NCI-H1048 (cell line): ENCODE measurements at places on chromosomes 2 and 18.

GRCh38 chr18:30439174-30439573, 603.4 kb downstream of the DSC3 start:
- DNase-seq = no peak

DNA sequence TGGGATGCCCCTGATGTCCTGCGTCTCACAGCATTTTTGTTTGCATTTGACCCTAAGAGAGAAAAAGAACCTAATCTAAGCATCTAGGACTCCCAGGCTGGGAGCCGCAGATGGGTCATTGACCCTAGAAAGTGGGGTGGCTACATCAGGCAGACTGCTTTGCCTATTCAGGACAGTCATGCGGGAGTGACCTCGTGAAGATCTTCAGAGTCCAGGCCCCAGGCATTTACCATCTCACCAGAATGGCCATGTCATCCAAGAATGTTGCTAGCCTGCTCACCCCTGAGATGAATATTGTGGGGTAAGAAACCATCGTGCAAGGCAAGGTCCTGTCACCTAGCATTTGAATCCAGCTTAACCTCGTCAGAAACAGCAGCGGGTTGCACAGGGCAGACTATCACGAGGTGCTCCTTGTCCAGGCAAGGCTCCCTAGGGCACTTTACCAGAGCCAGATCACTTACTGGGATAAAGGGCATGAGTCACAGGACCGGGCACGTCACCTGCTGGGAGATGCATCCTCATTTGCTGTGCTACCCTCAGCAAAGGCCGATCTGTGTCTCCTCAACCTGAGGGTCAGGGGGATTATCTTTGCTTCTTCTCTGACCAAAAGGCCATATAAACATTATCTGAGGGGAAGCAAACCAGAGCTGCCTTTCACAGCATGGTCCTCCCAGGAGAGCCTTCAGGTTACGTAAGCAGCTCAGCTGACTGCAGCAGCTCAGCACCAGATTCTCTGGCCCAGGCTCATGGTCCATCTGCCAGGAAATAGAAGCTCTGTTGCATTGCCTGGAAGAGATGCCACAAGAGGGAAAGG, 162.3 kb downstream of the ACKR3 start:
- no peak for DNase-seq

GRCh38 chr18:677951-678381, 20.5 kb downstream of the TYMS start:
- no peak for DNase-seq

DNA sequence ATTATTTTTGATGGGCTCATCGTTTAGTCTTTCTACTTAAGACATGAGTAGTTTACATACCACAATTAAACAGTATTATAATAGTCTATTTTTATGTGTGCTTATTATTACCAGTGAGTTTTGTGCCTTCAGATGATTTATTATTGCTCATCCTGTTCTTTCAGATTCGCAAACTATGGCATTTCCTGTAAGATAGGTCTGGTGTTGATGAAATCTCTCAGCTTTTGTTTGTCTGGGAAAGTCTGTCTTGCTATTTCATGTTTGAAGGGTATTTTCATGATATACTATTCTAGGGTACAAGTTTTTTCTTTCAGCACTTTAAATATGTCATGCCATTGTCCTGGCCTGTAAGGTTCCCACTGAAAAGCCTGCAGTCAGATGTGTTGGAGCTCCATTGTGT, 101.3 kb downstream of the DNAH7 start:
- no peak for DNase-seq

- no peak for DNase-seq
These were observed 141.6 kb downstream of the RTP5 start for GRCh38 chr2:242011167-242011513.

- no peak for DNase-seq
These were observed 18.9 kb downstream of the REV1 start for GRCh38 chr2:99470957-99471356.

GRCh38 chr2:196441527-196441926, 198.0 kb upstream of the CCDC150 start:
- no peak for DNase-seq

GRCh38 chr2:45207101-45207500, 197.8 kb upstream of the SIX2 start:
- no peak for DNase-seq

- no peak for DNase-seq
These were observed 4.7 kb downstream of the CDC42EP3 start for GRCh38 chr2:37666772-37667171.

DNA sequence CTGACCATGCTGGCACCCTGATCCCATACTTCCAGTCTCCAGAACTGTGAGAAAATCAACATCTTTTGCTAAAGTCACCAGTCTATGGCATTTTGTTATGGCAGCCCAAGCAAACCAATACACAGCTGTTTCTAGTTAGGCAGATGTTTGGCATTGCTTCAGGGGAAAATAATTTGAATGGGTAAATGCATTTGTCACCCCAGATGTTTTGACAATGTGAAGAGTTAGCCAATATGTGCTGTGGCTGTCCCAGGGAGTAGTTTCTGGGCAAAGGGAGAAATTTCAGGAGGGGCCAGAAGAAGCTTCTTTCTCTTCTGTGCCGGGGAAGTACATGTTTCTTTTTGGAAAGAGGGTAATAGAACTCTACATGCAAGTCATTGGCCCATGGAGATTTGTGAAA, 619.0 kb downstream of the SLC4A3 start:
- no peak for DNase-seq

DNA sequence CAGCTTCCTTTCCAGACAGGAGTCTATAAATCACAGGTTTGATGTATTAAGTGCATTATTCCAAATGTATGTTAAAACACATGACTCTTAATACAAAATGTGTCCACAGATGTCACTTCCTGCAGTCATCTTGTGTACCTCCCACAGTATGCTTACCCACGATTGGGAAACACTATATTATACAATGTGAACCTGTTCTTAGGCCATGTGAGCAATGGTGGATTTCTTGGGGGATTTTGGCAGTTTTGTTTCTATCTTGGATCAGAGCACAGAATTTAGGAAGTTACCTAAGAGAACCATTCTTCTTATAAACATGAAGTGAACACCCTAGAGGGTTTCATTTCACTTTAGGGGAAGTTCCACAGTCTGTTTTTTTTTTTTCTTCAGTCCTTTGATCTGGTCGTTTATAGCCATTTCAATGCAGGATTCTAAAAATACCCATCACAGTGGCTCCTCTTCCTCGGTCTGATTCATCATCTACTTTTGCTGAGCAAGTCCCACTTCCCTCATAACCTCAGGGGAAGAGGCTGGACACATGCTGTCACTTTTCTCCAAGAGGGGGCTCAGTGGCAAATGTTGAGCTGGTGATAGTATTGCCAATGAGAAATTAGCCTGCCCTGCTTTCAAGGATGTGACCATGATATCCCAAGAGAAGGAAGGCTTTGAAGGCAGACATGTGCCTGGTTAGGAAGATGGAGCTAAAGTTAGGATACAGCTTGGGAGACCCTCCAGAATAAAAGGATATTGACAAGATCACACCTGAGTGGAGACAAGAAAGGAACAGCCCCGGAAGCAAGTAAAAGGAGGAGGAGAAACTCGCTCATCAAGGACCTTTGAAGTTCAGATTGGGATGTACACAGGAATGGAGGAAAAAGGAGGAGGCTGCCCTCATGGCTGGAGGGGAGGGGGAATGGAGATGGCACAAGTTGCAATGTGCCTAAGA, 22.6 kb downstream of the PLEK start:
- DNase-seq = no peak

DNA sequence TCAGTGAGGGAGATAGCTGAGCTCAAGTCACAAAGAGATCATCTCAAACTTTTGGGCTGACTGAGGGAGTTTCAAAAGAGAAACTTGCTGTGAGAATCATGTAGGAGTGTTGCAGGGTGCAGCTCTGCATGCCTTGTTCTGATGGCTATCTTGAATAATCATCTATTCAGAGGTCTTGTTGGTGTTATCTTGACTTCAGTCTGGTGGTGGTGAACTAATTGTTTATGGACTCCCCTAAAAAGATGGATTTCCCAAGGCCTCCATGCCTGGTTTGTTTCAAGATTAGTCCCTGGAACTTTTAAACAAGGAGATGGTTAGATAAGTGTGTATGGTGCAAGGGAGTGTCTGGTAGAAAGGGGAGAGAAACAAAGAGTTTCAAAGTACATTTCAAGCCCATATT, 29.8 kb downstream of the SLC39A6 start:
- no peak for DNase-seq

DNA sequence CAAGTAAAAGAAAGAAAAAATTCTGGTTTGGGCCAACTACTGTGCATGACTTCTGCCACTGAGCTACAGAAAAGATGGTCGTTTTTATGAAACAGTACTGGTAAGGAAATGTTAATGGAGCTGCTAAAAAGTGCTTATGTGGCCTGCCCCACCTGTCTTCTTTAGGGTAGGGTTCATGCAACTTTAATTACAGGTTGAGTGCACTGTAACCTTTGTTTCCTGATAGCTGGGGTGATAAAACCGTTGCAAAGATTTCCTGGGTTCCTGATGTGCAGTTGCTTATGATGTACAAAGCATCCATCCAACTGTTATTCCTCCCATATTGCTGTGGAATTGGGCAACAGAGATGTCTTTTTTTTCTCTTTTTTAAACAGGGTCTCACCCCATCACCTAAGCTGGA, 34.3 kb upstream of the PUM2 start:
- no peak for DNase-seq

DNA sequence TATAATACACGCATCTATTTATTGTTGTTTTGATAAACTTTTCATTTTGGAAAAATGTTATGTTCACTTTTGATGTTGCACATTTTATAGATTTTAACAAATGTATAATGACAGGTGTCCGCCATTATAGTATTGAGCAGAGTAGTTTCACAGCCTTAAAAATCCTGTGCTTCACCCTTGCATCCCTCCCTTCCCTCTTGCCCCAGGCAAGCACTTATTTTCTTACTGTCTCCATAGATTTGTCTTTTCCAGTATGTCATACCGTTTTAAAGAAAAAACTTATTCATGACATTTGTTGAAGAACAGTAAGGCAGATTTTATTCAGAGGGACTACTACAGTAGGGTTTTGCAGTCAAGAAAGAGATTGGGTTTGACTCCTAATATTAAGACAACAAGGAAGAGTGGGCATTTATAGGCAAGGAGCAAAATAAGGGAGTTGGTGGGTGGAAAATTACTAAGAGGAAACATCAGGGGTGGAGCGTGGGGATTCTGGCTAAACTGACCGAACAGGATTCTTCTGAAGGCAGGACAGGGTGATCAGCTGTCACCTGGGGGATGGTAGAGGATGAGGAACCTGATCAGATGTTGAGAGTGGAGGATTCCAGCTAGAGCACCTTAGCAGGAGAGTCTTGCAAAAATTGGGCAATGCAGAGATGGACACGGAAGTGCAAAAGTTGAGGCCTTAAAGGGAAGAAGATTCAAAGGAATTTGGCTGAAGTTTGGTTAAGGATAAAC, 108.8 kb downstream of the NCK2 start:
- no peak for DNase-seq

- DNase-seq = peak; percentile 24
These were observed 29.8 kb upstream of the TAF1B start for GRCh38 chr2:9813312-9814128.

DNA sequence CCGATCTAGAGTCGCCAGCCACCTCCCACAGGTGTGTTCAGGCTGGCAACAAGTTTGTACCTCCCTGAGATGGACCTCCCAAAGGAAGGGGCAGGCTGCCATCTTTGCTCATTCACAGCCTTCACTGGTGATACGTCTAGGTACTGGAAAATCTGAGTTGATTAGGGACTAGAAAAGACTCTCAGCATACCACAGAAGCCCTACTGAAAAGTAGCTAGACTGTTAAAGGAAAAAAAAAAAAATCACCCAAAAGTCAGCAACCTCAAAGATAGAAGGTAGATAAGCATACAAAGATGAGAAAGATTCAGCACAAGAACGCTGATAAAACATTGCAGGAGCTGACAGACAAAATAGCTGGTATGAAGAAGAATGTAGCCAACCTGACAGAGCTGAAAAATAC, 128.6 kb upstream of the WDR75 start:
- DNase-seq = no peak

- DNase-seq = no peak
These were observed 38.1 kb downstream of the FN1 start for GRCh38 chr2:215397632-215398341.

- no peak for DNase-seq
These were observed 336.1 kb downstream of the RBM43 start for GRCh38 chr2:150925611-150926010.

- DNase-seq = no peak
These were observed 125.8 kb downstream of the TMEFF2 start for GRCh38 chr2:192068966-192069365.

DNA sequence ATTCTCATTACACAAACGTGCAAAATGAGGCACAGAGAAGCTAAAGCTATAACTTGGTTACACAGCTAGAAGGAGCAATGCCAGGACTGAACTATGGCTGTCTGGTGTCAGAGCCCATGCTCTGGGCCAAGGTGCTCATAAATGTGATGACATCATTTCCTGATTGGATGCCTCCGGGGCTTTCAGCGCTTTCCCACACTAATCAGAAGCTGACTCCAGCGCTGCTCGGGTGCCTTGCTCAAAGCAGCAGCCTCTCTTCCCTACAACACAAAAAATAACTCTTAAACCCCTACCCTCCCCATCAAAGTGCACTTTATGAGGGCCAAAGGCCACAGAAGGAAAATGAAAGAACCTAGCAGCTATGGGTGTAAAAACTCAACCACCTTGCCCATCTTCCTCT, 90.7 kb downstream of the STK39 start:
- no peak for DNase-seq

DNA sequence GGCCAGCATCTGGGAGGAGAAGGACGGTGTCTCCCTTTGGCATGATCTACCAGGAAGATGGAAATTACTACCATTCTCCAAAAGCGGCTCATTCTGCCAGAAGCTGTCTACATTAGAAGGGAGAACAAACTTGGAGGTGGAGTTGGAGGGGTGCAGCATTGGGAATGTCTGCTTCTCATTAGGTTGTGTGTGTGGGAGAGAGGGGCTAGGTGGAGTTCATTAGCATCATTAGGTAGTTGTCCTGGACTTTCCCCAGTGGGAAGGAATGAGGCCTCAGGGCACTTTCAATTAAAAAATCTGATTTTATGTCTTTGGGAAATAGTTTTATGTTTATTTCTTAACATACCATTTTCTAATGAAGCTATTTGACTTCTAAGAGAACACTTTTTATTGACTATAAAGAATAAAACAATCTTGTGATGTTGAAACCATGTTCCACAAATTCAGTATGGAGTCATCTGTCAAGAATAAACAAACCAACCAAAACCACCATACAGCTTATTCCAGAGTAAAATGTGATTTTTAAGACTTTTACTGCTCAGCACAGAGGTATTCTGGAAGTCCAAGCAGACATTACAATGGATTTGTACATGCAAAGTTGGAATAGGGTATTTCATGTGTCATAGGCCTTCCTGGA, 60.6 kb downstream of the VAPA start:
- no peak for DNase-seq
